ENCODE measurements at places on chromosomes 7 and 10. TPM values are rescaled to one million over a fixed set of nuclear protein-coding genes. Genes with fewer than 3 reads are reported as not detected.

DNA sequence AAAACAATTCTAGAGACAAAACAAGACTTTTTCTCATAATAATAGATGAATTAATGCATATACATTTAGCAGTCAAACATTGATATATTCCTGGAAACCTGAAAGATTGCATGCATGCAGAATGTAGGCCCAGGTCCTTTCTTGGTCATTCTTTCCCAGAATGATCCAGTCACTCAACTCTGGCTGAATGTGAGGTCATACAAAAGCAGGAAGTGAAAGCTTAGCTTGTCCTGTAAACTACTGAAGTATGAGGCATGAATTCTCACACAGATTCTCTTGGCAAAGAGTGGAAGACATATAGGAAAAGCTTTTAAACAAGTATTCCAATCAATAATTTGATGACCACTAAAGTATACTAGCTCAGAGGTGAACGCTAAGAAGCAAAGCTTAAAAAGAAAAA is 253.9 kb downstream of the PPP1R3A start:
- no peaks in the 10 kb centered on the region for H3K27me3 ChIP-seq
- H3K4me3 ChIP-seq: no peak overlapping the region
- no peaks in the 10 kb centered on the region for H3K4me1 ChIP-seq
- H3K36me3 ChIP-seq: no peaks in the 10 kb centered on the region
- DNase-seq: no peak

- H3K4me1 ChIP-seq: no peaks in the 10 kb centered on the region
- DNase-seq: no peak
- no peak overlapping the region for H3K27ac ChIP-seq
- H3K36me3 ChIP-seq: no peaks in the 10 kb centered on the region
- no peak overlapping the region for H3K4me3 ChIP-seq
Measured at GRCh38 chr7:91046322-91047089, 217.7 kb upstream of the FZD1 start.

GRCh38 chr7:6359021-6359420 is 86.6 kb upstream of the CYTH3 start:
- H3K4me1 ChIP-seq: no peaks in the 10 kb centered on the region
- no peak overlapping the region for H3K4me3 ChIP-seq
- H3K27ac ChIP-seq: no peak overlapping the region
- no peaks in the 10 kb centered on the region for H3K36me3 ChIP-seq
- no peak for DNase-seq

DNA sequence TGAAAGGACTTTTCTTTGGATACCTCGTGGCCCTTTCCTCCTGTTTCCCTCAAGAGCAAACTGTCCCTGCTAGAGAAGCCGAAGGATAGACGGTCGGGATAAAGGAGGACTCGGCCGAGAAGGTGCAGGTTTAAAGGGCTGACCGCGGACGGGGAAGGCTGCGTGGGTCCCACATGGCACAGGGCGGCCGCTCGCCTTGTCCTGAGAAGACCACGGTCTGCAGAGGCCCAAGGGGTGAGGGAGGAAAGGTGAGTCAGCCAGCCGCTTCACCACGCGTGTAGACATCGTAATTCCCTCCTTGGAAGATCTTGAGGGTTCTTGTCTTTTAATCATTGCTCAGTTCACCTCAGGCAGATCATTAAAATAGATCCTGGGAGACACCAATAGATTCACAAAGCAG is 253.8 kb downstream of the DPP6 start:
- H3K36me3 ChIP-seq: no peaks in the 10 kb centered on the region
- DNase-seq: no peak
- no peaks in the 10 kb centered on the region for H3K27me3 ChIP-seq
- H3K4me1 ChIP-seq: no peaks in the 10 kb centered on the region

DNA sequence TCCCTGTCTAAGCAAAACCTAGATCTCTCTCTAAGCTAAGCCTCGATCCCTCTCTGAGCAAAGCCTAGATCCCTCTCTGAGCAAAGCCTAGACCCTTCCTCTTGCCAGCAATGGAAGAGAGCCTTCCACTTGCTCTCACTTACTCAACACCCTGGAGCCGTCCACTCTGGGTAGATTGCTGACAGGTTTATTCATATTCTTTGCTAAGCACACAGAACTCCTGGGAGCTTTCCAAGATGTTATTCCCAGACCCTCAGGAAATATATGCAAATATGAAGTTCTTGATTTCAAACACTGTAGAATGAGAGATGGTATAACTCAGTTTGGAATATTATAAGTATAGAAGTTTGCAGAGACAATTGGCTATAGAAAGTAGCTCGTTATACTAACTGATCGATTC is 503.8 kb upstream of the CELF2 start:
- H3K27ac ChIP-seq: no peak overlapping the region
- H3K27me3 ChIP-seq: no peaks in the 10 kb centered on the region
- H3K4me3 ChIP-seq: no peak overlapping the region
- no peak for DNase-seq
- no peaks in the 10 kb centered on the region for H3K36me3 ChIP-seq

DNA sequence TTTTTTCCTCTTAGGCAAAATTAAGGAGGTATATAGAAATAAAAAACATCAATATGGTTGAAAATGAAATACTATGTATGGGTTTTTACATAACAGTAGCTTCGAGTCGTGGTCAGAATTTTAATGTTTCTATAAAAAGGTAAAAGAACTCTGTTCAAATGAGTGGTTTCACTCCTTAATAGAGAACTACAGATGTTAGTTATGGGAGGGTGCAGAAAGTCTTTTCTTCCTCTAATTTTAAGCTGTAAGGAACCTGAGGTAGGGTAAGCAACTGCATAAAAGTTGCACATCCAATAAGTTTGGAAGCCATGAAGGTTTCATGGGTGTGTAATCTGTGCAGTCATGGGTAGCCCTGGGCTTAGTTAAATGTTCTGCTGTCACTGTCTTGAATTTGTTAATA is 141.3 kb downstream of the SUGCT start:
- no peak overlapping the region for H3K27ac ChIP-seq
- no peak overlapping the region for H3K4me3 ChIP-seq
- H3K36me3 ChIP-seq: no peaks in the 10 kb centered on the region
- no peak for DNase-seq

DNA sequence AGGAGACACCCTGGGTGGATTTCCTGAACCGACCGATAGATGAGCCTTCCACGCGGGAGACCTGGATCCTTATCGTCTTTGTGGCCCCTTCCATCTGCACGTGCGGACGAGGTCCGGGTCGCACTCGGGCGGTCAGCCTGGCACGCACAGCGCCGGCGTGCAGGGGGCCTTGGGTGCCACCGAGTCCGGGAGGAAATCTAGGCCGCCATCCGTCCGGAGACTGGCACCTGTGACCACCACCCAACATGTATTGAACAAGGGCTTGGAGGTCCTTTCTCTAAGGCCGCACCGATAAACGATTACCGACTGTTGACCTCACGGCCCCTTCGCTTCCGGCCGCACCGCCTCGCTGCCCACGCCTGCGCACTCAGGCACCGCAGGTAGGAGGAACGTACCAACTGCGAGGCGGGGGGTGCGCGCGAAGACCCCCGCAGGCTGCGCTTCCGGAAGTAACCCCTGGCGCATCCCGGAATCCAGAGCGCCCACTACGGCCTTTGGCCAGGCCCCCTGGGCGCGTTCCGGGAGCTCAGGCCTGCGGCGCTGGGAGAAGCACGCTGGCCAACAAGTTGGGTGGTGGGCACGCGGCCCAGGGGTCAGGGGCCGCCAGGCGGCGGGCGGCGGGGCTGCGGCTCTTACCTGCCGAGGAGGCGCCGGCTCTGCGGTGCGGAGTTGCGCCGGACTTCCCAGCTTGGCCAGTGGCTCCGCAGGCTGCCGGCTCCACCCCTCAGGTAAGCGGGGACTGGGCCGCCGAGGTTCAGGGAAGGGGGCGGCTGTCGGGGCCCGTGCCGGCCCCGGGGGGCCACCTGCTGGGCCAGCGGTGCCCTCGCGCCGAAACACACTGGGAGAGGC is at the start of the genes ACTR3C and LRRC61:
Gene ACTR3C, minus strand, starts transcription at position 713 of the 849 bp plus-strand sequence. CDS start 28,249 bp downstream, outside the sequence.
Gene LRRC61, plus strand, starts transcription at position 523 of the 849 bp plus-strand sequence. CDS start 13,507 bp downstream, outside the sequence.
- H3K4me3 ChIP-seq: peak within 1 kb of the TSS; percentile 57
- no peaks in the 10 kb centered on the region for H3K27me3 ChIP-seq
- no peaks in the 10 kb centered on the region for H3K4me1 ChIP-seq
- peak; percentile 59 for DNase-seq
- no peaks in the 10 kb centered on the region for H3K36me3 ChIP-seq

- DNase-seq: no peak
- no peaks in the 10 kb centered on the region for H3K27me3 ChIP-seq
- no peak overlapping the region for H3K4me3 ChIP-seq
- no peaks in the 10 kb centered on the region for H3K36me3 ChIP-seq
- H3K27ac ChIP-seq: no peak overlapping the region
Measured at GRCh38 chr7:120395526-120396019, 122.6 kb downstream of the KCND2 start.

GRCh38 chr7:135386181-135386580 is 123.7 kb downstream of the CNOT4 start:
- no peak overlapping the region for H3K27ac ChIP-seq
- no peak for DNase-seq
- no peaks in the 10 kb centered on the region for H3K36me3 ChIP-seq
- peaks cover 11% of the 10 kb centered on the region for H3K4me1 ChIP-seq
- no peak overlapping the region for H3K4me3 ChIP-seq

DNA sequence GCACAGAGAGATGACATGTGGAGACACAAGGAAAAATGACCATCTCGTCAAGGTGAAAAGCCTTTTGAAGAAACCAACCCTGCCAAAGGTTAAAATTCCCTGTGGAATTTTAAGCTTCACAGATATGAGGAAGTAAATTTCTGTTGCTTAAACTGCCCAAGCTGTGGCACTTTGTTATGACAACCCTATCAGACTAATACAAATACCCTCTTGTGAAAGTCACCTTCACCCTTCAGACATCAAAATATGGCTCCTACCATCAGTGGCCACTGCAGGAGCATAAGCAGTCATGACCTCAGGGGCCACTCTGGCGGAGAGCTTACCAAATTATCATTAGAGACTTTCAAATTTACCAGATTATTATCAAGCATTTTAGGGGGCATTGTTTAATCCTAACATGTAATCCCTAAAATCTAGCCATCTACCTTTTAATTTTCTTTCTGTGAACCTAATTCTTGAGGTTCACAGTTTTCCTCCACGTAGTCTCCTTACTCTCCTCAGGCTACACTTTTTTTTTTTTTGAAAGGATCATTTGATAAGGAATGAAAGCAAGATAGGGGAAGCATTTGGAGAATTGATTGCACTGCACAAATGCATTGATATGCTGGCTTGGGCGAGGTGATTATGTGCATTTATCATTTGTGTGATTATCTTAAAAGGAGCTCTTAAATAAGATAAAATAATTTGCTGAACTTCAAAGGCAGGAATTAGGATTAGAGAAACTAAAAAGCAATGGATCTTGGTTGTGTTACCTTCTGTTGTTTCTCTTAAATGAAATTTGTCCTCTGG is 90.3 kb downstream of the TMEM168 start:
- no peak overlapping the region for H3K27ac ChIP-seq
- H3K27me3 ChIP-seq: no peaks in the 10 kb centered on the region
- no peak overlapping the region for H3K4me3 ChIP-seq

DNA sequence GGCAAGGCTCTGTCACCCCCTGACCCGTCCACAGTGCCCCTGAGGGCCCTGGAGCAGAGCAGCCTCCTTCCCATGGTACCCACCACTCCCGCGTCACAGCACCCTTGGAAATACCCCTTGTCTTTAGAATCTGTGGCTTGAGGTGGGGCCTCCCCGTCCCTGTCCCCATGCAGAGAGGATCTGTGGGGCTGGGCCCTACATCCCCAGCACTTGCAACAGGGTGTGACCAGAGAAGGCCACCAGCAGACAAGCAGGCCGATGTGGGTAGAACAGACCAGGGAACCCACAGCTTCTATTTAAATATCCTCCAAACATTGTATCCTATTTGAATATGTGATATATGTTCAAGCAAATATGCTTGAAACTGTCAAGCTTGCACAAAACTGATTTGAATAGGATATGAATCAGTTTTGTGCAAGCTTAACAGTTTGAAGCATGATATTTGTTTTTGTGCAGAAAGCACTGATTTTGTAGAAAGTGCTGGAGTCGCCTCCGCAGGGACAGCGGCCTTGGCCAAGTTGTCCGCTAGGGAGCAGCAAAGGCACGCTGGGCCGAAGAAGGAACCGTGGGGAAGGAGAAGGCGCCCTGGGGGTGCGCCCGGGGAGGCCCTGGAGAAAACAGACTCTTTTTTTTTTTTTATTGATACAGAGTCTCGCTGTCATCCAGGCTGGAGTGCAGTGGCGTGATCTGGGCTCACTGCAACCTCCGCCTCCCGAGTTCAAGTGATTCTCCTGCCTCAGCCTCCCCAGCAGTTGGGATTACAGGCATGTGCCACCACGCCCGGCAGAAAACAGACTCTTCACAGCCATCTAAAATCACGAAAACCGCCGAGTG is 2.2 kb downstream of the CFAP46 start:
- H3K27me3 ChIP-seq: peaks cover 8% of the 10 kb centered on the region
- DNase-seq: peak; percentile 95
- H3K4me3 ChIP-seq: no peak overlapping the region
- no peaks in the 10 kb centered on the region for H3K4me1 ChIP-seq

DNA sequence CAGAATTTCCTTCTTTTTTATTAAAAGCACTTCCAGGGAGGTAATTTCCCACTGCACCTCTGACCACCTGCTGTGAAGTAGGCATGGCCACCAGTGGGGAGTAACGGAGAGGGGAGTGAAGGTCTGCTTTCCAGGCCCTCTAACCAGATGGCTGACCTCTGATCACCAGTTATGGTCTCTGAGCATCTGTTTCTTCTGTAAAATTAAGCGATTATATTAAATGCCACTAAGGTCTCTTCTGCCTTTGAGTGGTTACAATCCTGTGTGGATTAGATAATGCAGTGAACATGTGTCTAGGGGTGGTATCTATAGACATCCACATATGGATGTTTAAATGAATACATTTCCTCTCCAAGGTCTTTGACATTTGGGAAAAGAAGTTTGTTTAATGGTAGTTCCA is 199.6 kb downstream of the HERPUD2 start:
- H3K4me1 ChIP-seq: no peaks in the 10 kb centered on the region
- no peak overlapping the region for H3K4me3 ChIP-seq

GRCh38 chr10:3797750-3798149 is 12.7 kb upstream of the KLF6 start:
- no peak overlapping the region for H3K27ac ChIP-seq
- H3K36me3 ChIP-seq: no peaks in the 10 kb centered on the region
- H3K4me1 ChIP-seq: peaks cover 1% of the 10 kb centered on the region
- H3K27me3 ChIP-seq: no peaks in the 10 kb centered on the region

- no peak overlapping the region for H3K4me3 ChIP-seq
- no peak overlapping the region for H3K27ac ChIP-seq
- H3K27me3 ChIP-seq: no peaks in the 10 kb centered on the region
Measured at GRCh38 chr10:127535802-127536515, 13.2 kb upstream of the NPS start.

GRCh38 chr7:80215734-80216133 is 81.1 kb downstream of the GNAI1 start:
- DNase-seq: no peak
- H3K27me3 ChIP-seq: no peaks in the 10 kb centered on the region
- peaks cover 15% of the 10 kb centered on the region for H3K36me3 ChIP-seq
- peaks cover 6% of the 10 kb centered on the region for H3K4me1 ChIP-seq
- H3K4me3 ChIP-seq: no peak overlapping the region

GRCh38 chr7:85699482-85699881 is 512.6 kb upstream of the SEMA3D start:
- H3K36me3 ChIP-seq: no peaks in the 10 kb centered on the region
- H3K4me3 ChIP-seq: no peak overlapping the region
- H3K4me1 ChIP-seq: no peaks in the 10 kb centered on the region
- H3K27me3 ChIP-seq: no peaks in the 10 kb centered on the region

Gene VPS50
- total RNA-seq: 40.4 TPM

Gene PIK3CG
- total RNA-seq: not detected

Gene GRID1
- total RNA-seq: not detected

Gene ZP3
- 3.5 TPM for total RNA-seq

Gene EIF5AL1
- 0.72 TPM for total RNA-seq

Gene RP9
- 10.3 TPM for total RNA-seq
